Renal cortical epithelial cell (primary cell): ENCODE measurements at places on chromosomes 13 and 19.

GRCh38 chr13:32165796-32166195, 134.2 kb downstream of the FRY start:
- no peak for DNase-seq

DNA sequence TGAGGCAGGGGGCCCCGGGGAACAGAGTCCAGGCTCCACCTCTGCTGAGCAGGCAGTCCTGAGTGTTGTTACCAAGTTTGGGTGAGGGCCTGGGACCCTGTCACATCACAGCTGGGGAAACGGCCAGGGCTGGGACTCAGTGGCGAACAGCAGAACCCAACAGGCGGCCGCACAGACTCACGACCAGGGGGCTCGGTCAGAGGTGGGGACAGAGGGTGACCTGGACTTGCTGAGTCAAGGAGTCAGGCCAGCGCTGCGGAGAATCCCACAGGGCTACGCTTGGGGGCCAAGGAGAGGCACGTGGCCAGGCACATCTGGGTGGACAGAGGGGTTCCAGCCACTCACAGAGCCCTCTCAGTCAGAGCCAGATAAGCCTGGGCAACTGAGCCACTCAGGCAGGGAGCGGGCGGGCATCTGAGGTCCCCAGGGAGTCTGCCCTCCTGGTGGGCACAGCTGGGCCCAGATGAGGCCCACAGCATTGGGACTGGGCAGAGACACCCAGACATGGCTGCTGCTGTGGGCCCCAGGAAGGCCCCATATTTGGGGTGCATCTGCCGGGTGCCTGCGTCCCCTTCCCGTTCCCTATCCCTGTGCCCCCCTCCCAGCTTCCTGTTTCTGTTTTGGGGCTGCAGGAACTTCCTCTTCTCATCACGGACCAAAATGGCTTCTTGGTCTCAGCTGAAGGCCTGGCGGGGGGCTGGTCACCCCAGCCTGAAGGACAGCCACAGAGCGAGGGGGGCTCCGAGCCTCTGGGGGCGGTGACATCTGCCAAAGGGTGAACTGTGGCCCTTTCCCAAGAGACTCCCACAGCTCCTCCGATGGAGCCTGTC, 34.0 kb downstream of the CEBPA start:
- no peak for DNase-seq

- DNase-seq: no peak
Observed at GRCh38 chr13:72774019-72774418, 7.7 kb downstream of the DIS3 start.

DNA sequence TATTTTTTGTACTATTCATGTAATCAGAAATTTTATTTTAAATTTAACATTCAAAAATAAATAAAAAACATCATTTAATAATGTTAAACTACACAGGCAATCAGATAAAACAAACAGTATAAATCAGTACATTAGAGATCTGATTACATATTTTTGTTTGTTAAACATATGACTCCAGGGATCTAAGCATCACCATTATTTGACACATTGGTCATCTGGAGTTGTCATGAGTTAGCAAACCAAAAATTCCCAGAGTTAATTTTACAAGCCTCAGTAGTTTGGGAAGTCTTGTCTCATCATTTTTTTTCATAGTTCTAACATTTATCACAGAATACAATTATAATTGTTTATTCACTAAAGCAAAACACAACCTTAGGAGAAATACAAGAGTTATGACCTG, 770.8 kb upstream of the SLITRK6 start:
- no peak for DNase-seq

GRCh38 chr19:19250196-19250801, 22.8 kb downstream of the TM6SF2 start:
- DNase-seq: no peak

- peak; percentile 79 for DNase-seq
Observed at GRCh38 chr19:7507884-7508283, 8.0 kb upstream of the ZNF358 start.

DNA sequence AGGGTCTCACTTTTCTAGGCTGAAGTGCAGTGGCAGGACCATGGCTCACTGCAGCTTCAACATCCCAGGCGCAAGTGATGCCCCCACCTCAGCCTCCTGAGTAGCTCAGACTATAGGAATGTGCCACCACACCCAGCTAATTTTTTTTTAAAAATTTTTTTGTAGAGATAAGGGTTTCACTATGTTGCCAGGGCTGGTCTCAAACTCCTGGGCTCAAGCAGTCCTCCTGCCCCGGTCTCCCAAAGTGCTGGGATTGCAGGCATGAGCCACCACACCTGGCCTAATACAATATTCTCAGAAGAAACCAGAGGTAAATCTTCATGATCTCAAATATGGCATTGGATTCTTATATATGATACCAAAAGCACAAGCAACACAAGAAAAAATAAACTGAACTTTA, 47.7 kb downstream of the FLT1 start:
- DNase-seq: no peak

- no peak for DNase-seq
Observed at GRCh38 chr13:51765142-51765515, 38.8 kb downstream of the DHRS12 start.

- DNase-seq: no peak
Observed at GRCh38 chr13:83943530-83944279, 61.4 kb upstream of the SLITRK1 start.

DNA sequence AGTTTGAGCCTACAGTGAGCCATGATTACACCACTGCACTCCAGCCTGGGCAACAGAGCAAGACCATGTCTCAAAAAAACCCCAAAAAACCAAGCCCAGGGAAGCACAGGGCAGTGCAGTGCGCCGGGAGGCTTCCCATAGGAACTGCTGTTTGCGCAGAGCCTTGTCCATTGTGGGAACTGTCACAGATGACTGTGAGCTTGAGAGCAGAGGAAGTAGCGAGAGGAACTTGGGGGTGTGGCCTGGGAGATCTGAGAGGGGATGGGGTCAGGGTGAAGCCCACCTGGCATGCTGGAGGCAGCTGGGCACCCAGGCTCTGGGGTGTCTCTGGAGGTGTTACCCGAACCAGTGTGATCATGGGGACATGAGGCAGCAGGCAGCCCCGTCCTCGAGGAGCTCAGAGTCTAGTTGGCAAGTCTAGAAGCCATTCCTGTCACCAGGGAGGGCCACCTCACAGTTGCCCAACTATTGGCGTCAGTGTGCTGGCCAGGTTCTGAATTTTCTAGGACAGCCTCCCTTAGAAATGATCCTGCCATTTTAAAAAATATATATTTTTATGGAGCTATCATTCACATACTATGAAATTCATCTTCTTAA, 10.4 kb downstream of the KDM4B start:
- DNase-seq: no peak

GRCh38 chr13:98466634-98467236, 110.2 kb downstream of the STK24 start:
- DNase-seq: no peak

GRCh38 chr19:12867120-12868099, 13.8 kb downstream of the DNASE2 start:
- DNase-seq: peak; percentile 27

- DNase-seq: no peak
Observed at GRCh38 chr19:35755550-35756376, 1.1 kb downstream of the HSPB6 start.

GRCh38 chr19:1269065-1269477, at the start of gene CIRBP:
Gene CIRBP (plus strand): TSS chr19:1269332. CDS start chr19:1270934, 1,602 bp downstream.
- peak; percentile 94 for DNase-seq

GRCh38 chr19:40257096-40257517, 28.0 kb downstream of the AKT2 start:
- peak; percentile 84 for DNase-seq

DNA sequence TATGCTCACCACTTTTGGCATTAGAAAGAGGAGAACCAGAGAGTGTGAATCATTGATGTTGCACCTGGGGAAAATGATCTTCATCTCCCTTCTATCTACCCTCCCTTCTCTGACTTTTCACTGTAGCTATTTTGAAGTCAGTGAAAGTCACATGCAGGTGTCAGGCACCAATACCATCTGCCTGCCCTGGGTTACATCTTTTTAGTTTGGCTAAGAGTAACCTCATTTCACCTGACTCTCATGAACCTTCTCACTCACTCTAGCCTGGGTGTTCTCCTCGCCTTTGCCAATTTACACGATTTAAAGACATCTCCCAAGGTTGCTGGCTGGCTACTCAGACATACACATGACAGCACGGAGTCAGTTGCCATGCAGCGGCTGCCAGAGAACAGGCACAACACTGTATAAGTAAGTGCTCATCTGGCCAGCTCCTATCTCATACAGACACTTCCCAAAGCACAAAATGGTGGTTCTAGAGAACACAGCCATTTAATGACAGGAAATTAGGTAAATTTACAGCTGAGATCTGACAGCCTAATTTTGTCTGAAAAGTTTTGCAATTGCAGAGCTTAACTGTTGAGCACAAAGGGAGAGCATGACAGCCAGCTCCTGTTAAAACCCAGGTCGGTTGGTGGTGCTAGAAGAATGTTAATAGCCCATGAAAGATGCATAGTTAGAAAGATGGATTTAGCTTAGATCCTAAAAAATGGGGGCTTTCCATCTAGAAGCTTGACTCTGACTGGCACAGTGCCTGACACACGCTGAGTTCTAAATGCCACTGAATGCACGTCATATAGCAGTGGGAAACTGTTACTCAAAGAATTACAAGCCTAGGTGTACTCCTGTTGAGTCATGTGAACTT, 32.5 kb downstream of the LCP1 start:
- DNase-seq: peak; percentile 33

DNA sequence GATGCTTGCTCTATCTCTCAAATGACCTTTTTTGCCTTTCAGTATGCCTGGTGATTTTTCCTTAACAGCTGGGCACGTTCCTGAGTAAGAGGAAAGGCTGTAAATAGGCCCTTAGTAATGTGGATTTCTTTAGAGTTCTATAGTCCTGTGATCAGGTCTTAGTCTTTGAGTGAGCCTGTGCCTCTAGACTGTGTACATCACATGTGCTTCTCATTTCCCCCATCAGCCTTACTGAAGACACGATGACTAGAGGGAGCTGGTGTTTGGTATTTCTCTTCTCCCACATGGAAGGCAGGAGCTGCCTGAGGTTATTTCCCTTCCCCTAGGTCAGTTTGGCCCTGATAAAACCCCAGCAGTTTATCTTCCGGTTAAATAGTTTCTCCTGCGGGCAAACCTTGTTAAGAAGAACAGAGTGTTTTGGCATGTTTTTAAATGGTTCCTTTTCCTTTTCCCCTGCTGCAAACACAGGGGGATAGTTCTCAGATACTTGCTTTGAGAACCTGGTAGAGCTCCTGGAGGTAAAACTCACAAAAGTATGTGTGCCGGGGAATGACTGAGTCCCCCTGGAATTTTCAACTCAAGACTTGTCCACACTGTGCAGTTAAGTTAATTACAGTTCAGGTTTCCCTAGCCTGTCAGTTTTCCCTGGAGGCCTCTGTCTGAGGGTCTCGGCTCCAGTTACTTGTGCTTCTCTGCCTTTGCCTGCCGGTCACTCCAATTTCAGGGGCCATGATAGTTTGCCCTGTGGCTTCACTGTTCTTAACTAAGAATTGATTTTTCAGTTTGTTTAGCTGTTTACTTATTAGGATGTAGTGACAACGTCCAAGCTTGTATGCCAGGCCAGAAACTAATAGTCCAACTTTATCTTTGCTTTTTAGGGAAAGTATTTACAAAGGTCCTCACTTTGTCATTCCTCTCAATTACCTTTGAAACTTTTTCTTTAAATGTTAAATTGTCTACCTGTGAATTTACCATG, 94.4 kb downstream of the URI1 start:
- DNase-seq: peak; percentile 17

- DNase-seq: no peak
Observed at GRCh38 chr13:110246530-110246929, 60.4 kb downstream of the COL4A1 start.

- no peak for DNase-seq
Observed at GRCh38 chr13:55229906-55230569, 1910.7 kb upstream of the PRR20A start.

- no peak for DNase-seq
Observed at GRCh38 chr19:32103541-32103940, 241.9 kb upstream of the ZNF507 start.

DNA sequence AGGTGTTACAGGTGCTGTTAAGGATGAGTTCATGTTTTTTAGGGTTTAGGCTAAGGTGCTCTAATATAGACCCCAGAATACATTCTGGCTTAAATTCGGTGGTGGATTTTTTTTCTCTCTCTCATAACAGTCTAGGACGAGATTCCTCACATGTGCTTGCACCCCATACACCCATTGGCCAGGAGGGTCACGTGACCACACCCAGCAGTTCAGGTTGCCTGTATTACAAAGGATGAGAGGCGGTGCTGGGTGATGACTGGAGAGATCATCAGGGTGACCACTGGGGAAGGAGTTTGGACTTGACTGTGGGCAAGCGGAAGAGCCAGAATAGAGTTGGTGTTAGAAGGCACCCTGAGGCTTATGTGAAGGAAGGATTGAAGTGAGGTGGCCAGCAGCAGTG, 27.7 kb downstream of the PPP2R1A start:
- DNase-seq: no peak

DNA sequence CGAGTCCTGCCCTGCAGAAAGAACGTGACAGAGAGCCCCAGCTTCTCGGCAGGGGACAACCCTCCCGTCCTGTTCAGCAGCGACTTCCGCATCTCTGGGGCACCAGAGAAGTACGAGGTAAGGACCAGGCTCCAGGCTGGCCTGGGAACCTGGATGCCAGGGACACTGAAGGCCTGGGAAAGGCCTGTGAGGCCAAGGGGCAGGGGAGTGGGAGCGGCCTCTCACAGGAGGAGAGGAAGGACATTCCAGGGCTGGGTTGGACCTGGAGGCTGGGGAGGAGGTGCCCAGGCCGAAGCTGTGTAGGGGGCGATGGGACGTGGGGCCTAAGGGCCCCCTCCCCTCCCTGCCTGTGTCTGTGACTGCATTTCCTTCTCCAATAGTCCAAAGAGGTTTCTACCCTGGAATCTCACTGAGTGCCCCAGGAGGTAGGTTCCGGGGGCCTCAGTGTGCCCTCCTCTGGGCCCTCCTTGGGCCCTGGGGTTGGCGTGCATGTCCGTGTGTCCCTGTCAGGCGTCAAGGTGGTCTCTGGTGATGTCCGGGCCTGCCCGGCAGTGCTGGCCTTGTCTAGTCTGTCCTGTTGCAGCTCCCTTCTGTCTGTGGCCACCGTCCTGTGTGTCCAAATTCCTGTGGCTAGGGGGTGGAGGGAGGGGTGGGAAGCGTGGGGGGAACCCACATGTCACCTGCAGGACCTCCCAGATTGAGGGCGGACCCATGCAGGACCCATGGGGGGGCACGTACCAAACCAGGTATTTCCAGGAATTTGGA, 16.9 kb upstream of the CD22 start:
- DNase-seq: no peak
